ENCODE measurements at places on chromosomes 3 and 15. TPM values are rescaled to one million over a fixed set of nuclear protein-coding genes. Genes with fewer than 3 reads are reported as not detected.

SLC22A13 gene
- total RNA-seq = 0.33 TPM

BSN gene
- under 0.01 TPM for total RNA-seq

LIPH gene
- total RNA-seq = under 0.01 TPM

PLA2G4E gene
- not detected for total RNA-seq

ST3GAL6 gene
- 2.6 TPM for total RNA-seq

SIAH2 gene
- 28.9 TPM for total RNA-seq

SPPL2A gene
- 97.6 TPM for total RNA-seq

TLR9 gene
- under 0.01 TPM for total RNA-seq

SEC61A1 gene
- 398 TPM for total RNA-seq

GHRL gene
- total RNA-seq = not detected

SEMA3B gene
- total RNA-seq = 51.6 TPM

FRMD5 gene
- 4.3 TPM for total RNA-seq

ATP13A3 gene
- total RNA-seq = 222 TPM

CACNA2D3 gene
- total RNA-seq = 0.77 TPM

ESYT3 gene
- total RNA-seq = 0.51 TPM

SOX14 gene
- total RNA-seq = not detected

ROBO1 gene
- total RNA-seq = 104 TPM

TRAIP gene
- total RNA-seq = 0.77 TPM

USP13 gene
- 8.7 TPM for total RNA-seq

CFAP91 gene
- 0.77 TPM for total RNA-seq

SLC28A2 gene
- not detected for total RNA-seq

ACP3 gene
- total RNA-seq = 3.5 TPM

RTP1 gene
- total RNA-seq = not detected

CLDN11 gene
- 131 TPM for total RNA-seq

COL6A5 gene
- total RNA-seq = under 0.01 TPM

A4GNT gene
- total RNA-seq = not detected

IVD gene
- 61.8 TPM for total RNA-seq

SKOR1 gene
- 0.17 TPM for total RNA-seq

SLITRK3 gene
- total RNA-seq = not detected

FAH gene
- 58.6 TPM for total RNA-seq

PAK6 gene
- under 0.01 TPM for total RNA-seq

OXSM gene
- total RNA-seq = 9.9 TPM

MAP3K13 gene
- total RNA-seq = 13.4 TPM

UMPS gene
- 23.1 TPM for total RNA-seq

FAM174B gene
- total RNA-seq = 1.0 TPM

RETNLB gene
- not detected for total RNA-seq

CCDC39 gene
- under 0.01 TPM for total RNA-seq

CD276 gene
- 88.5 TPM for total RNA-seq

ANKRD63 gene
- total RNA-seq = not detected

Data from fibroblast of lung (primary cell).